Caco-2 (cell line): ENCODE measurements at places on chromosomes 2 and 18. TPM values are rescaled to one million over a fixed set of nuclear protein-coding genes. Genes with fewer than 3 reads are reported as not detected.

GRCh38 chr2:207505728-207506127 is 24.0 kb upstream of the CREB1 start:
- H3K4me3 ChIP-seq: no peak overlapping the region
- H3K27me3 ChIP-seq: no peaks in the 10 kb centered on the region
- no peak for DNase-seq
- no peak overlapping the region for H3K27ac ChIP-seq
- peaks cover 5% of the 10 kb centered on the region; the same call in 1 of the 2 replicates for H3K4me1 ChIP-seq

Gene PROKR1
- total RNA-seq: 0.09 TPM in 1 of 2 replicates, not detected in the other

DNA sequence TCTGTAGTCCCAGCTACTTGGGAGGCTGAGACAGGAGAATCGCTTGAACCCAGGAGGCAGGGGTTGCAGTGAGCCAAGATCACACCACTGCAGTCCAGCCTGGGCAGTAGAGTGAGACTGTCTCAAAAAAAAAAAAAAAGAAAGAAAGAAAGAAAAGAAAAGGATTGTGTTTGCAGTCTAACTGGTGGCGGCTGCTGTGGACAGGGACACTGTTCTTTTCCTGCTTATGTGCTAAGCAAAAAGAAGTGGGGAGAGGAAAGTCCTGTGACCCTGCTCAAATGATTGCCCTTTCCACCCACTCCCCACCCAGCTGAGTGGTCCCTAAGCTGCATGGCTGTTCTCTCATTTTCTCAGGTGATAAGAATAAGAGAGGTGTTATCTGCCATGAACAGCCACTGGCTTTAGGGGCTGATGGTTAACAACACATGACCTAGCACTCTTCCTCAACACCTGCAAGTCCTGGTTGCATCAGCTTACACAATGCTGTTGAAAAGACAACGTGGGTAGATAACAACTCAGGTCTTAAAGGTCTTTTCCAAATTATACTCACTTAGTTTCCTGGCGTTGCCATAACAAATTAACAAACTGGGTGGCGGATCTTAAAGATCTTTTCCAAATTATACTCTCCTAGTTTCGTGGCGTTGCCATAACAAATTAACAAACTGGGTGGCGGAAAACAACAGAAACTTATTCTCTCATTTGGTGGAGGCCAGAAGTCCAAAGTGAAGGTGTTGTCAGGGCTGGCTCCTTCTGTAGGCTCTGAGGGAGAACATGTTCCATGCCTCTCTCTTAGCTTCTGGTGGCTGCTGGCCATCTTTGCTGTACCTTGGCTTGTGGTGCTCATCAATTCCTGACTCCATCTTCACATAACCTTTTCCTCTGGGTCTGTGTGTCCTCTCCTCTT is 90.3 kb upstream of the RTN4 start:
- H3K27me3 ChIP-seq: no peaks in the 10 kb centered on the region
- peak overlapping the region; percentile 73 for H3K27ac ChIP-seq
- no peak overlapping the region for H3K4me3 ChIP-seq
- no peak for DNase-seq

GRCh38 chr2:126275098-126275497 is 380.9 kb upstream of the GYPC start:
- H3K4me1 ChIP-seq: no peaks in the 10 kb centered on the region
- no peaks in the 10 kb centered on the region for H3K27me3 ChIP-seq
- H3K27ac ChIP-seq: no peak overlapping the region
- no peak for DNase-seq

Gene UGT1A3
- total RNA-seq: 0.64 and 0.65 TPM in 2 replicates

DNA sequence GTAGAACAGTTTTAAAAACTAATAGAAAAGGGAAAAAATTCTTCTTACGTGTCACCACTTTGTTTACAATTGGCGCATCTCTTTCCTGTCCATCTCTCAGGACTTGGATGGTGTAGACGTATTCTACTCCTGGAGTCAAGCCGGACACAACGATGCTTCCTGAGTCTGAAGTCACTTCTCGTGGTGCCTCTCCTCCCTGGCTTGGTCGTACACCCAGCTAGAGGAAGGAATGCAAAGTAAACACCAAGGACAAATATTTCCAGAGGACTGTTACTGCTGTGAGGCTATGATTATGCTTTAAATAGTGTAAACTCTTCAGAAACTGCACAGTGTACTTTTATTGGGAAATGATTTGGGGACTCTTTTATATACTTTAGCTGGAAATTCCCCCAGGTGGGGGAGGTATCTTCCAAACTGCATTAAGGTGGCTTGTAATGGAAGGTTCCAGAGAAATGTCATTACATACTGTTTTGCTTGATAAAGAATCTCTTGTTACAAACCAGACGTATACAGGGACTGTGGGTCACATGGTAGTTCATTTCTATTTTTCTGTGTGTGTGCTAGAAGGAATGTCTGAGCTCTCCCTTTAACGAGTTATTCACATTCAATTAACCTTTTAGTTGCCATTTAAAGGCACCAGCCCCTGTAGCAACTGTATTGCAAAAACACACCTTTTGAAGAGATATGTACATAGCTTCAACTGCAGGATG is 38.1 kb downstream of the FN1 start:
- H3K27me3 ChIP-seq: no peaks in the 10 kb centered on the region
- H3K4me3 ChIP-seq: no peak overlapping the region
- H3K27ac ChIP-seq: no peak overlapping the region
- H3K36me3 ChIP-seq: peaks cover 10% of the 10 kb centered on the region
